ENCODE measurements at places on chromosomes 5 and 9.

- no peak for DNase-seq
Observed at GRCh38 chr5:160253441-160253840, 24.1 kb downstream of the FABP6 start.

DNA sequence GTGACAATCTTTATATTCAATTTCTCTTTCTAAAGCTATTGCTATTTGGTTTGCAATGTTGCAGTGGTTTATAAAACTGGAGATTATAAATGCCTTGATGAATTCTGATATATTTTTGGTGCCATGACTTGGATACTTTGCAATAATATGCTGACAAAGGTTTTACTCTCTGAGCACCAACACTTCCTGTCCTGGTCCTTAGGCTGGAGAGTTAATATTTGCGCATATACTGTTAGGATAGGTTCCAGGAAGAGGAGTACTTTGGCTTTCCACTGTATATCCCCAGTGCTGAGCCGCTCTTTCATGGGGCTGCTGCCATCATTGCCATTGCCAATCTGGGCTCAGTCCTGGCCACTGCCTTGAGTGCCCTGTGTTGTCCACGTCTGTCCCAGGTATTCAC lies 139.6 kb downstream of the ZCCHC7 start:
- DNase-seq = no peak

DNA sequence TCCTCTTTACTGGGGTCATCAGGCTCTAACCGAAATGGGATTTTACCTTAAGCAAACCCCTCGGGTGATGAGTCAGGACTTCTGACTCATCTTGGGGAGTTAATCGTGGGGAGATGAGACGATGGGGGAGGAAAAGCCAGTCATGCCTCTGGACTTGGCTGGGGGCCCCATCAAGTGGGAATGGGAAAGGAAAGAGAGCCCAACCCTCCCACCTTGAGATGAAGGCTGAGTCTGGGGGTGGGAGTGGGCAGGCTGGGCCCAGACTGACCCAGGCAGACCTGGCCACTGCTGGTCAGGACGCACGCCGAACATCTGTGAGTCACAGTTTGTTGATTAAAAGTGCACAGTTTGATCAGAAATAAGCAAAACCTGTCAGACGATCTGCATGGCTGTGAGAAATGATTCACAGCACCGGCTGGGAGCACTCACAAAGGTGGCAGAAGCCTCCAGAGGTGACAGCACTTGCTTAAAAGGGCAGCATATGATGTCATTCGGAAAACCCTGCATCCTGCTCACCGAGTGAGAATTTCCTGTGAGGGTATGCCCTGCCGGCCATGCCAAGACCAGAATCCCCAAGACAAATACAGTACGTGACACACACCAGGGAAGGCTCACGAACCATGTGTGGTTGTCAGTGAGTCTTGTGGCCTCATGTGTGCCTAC lies 50.0 kb upstream of the SLC25A51 start:
- no peak for DNase-seq

DNA sequence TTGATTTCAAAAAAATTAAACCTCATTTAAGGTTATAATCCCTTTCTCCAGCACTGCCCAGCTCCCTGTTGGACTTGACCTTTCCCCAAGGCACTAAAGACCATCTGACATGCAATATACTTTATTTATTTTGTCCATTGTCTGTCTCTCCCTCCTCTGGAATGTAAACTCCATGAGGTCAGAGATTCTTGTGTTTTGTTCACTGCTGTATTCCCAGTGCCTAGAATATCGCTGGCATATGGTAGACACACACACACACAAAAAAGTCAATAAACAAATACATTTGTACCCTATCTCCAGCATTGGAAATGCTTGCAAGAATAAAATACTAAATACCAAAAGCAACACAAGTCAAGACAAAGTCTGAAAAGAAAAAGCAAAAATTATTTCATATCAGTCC lies 17.3 kb upstream of the ARSB start:
- no peak for DNase-seq

GRCh38 chr5:32572778-32573480 lies 12.4 kb upstream of the SUB1 start:
- no peak for DNase-seq

DNA sequence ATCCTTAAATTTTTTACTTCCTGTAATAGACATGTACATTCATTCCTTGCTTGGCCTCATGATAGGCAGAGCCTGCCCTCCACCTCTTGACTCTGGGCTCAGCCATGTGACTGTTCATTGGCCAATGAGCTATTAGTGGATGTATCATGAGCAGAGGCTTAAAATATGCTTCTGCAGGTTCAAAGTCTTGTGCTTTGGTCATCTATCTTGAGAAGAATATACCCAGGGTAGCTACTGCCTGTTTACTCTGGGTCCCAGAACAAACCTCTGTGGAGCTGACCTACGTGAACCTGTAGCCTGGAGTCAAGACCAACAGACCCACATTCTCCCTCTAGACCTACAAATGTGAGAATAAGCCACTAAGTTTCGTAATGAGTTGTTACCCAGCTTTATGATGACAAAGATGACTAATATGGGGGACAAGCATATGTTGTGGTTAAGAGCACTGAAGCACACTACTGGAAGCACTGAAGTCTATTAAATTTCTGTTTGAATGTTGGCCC lies 244.4 kb downstream of the MAST4 start:
- no peak for DNase-seq

DNA sequence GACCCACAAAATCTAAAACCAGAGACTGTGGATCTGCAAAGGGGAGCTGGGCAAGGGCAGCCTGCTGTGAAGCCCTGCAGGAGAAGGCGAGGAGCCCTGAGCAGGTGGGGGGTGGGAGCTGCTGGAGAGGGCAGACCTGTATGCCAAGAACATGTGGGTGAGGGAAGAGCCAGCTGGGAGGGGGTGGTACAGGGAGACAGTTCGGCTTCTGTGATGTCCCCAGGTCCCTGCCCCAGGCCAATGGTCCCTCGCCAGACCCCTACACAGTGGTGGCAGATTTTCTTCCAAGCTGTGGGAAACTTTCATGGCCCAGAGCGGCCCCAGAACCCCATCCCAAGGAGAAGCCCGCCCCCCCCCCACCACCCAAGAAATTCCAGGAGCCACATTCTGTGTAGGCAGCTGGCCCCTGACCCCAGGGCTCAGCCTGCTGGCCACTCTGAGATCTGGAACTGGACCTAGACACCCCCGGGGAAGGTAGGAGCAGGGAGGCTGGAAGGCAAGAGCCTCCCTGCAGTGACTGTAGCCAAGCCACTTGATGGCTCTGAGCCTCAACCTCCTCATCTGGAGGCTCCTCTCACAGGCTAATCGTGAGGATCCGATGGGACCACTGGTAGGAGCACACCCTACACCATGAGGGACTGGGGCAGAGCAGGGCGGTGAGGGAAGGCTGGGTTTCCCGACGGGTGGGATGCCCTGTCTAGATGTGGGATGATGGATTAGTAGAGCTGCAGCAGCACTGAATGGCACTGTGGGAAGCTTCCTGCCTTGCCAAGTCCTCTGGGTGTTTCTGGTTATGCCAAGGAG lies 22.6 kb upstream of the CSF1R start:
- DNase-seq = no peak

GRCh38 chr9:22238809-22239684 lies 207.6 kb upstream of the DMRTA1 start:
- no peak for DNase-seq

DNA sequence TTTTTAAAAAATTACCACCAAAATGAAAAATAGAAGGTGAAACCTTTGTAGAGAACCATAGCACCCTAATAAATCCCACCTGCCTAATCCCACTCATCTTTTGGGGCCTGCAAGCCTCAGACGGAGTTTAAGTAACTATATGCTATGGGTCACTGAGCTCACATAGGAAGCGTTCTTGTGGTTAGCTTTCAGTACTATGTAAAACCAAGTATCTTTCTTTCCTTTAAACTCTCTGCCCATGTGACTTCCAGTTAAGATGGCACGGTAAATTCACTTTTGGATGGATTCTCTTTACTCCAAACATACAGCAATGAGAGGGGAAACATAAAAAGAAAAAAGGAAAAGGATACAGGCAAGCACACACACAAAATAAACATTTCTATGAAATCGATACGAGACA lies 50.9 kb downstream of the FANCC start:
- DNase-seq = no peak

- DNase-seq = no peak
Observed at GRCh38 chr9:79613145-79613544, 41.4 kb downstream of the TLE4 start.

GRCh38 chr5:27269766-27270165 lies 231.4 kb upstream of the CDH9 start:
- DNase-seq = no peak

GRCh38 chr5:124596595-124597421 lies 149.6 kb downstream of the ZNF608 start:
- no peak for DNase-seq

GRCh38 chr9:91756510-91756780 lies 193.6 kb downstream of the ROR2 start:
- no peak for DNase-seq

- DNase-seq = no peak
Observed at GRCh38 chr5:763998-764781, 20.3 kb downstream of the ZDHHC11B start.

GRCh38 chr5:80275347-80275746 lies 19.5 kb upstream of the SERINC5 start:
- no peak for DNase-seq

DNA sequence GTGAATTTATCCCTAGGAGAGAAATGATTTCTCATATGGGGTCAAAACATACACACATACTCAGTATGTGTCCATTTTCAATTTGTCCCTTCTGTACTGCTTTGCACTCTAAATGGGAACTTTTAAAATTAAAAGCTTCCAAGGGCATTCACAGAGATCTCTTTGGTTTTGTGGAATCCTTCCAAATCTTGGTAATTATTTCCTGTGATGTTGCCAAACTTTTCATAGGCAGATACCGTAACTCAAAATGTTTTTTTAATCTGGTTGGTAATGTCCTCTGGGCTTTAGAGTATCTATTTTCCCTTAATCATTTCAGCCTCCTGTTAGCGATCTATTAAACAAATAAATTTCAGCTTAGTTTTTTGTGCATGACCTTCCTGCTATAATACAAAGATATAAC lies 282.4 kb downstream of the ARHGEF28 start:
- no peak for DNase-seq

- no peak for DNase-seq
Observed at GRCh38 chr5:39020458-39020857, 53.7 kb downstream of the RICTOR start.

GRCh38 chr5:105101577-105101976 lies 1539.0 kb upstream of the NUDT12 start:
- no peak for DNase-seq

GRCh38 chr5:86997516-86997915 lies 270.2 kb upstream of the RASA1 start:
- no peak for DNase-seq

- no peak for DNase-seq
Observed at GRCh38 chr9:32394381-32395049, 10.1 kb downstream of the ACO1 start.

- DNase-seq = no peak
Observed at GRCh38 chr9:134666831-134667230, 25.2 kb downstream of the COL5A1 start.

DNA sequence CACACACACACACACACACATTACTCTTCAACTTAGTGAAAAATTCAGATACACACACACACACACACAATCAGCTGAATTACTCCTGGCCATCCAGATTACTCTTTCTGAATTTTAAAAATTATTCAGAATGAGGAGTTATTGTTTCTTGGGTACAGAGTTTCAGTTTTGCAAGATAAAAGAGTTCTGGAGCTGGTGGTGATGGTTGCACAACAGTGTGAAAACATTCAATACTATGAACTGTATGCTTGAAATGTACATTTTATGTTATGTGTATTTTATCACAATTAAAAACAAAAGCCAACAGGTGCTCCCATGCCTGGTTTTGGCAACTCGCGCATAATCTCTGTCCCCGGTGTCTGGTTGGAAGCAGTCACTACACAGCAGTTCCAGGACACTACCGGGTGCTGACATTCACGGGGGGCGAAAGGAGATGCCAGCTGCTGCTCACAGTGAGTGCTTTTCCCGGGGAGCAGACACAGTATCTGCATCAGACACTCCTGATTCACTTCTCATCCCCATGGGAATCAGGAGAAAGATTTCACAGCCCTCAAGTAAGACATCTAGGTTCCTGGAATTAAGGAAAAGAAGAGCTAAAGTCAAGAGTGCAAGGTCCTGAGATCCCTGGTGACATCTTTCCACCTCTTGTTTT lies 55.7 kb downstream of the LHFPL2 start:
- DNase-seq = no peak

- DNase-seq = no peak
Observed at GRCh38 chr5:148970228-148970627, 92.6 kb downstream of the SH3TC2 start.

DNA sequence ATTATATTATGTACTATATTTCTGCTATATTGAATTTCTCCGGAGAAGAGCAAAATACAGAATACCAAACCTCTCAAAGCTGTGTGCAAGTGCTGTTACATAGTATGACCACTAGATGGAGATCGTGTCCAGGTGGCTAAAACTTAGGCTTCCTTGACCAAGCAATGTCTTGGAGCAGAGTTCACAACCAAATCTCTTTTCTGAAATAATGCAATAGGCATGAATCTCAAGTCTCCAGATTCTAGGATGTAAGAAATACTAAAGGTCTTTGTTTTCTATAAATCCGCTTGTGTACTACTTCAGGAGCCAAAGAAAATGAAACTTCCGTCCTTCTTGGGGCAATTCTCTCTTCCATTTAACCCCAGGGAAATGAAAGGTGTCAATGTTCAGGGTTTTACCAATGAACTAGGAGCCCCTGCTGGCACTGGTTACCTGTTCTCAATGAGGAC lies 181.5 kb upstream of the RAI14 start:
- DNase-seq = no peak

GRCh38 chr5:72206160-72206559 lies 98.9 kb downstream of the MAP1B start:
- DNase-seq = no peak

- no peak for DNase-seq
Observed at GRCh38 chr9:105500108-105500766, 52.4 kb downstream of the FSD1L start.

GRCh38 chr9:120526534-120526933 lies 53.4 kb downstream of the CDK5RAP2 start:
- DNase-seq = no peak

- DNase-seq = peak; percentile 71
Observed at GRCh38 chr9:133130685-133131244, 9.7 kb upstream of the RALGDS start.

GRCh38 chr5:165305596-165305995 lies 1800.2 kb downstream of the MAT2B start:
- DNase-seq = no peak

GRCh38 chr5:37197340-37198050 lies 51.7 kb downstream of the CPLANE1 start:
- DNase-seq = peak; percentile 15

- DNase-seq = no peak
Observed at GRCh38 chr5:79436821-79437220, 77.1 kb downstream of the HOMER1 start.

DNA sequence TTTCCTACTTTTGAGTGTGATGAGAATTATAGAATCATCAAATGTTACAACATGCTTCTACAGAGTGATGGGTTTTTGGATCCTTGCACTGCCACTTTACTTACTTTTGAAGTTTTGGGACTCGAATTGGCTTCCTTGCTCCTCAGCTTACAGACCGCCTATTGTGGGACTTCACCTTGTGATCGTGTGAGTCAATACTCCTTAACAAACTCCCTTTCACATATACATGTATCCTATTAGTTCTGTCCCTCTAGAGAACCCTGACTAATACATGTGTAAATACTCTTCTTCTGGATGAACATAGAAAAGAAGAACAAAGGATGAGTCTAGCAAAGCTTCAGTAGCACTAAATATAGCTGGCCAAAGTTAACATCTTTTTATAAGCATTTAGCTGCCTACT lies 98.7 kb upstream of the PDE4D start:
- DNase-seq = no peak

GRCh38 chr5:143066556-143067281 lies 296.5 kb downstream of the ARHGAP26 start:
- DNase-seq = no peak

Measured in naive thymus-derived CD8-positive, alpha-beta T cell (primary cell).